Central memory CD8-positive, alpha-beta T cell (primary cell): ENCODE measurements at places on chromosomes 6 and 20.

GRCh38 chr20:62557999-62558408 lies 82.2 kb upstream of the GATA5 start:
- H3K4me1 ChIP-seq = peaks cover 5% of the 10 kb centered on the region
- peaks cover 68% of the 10 kb centered on the region for H3K27me3 ChIP-seq
- no peak for DNase-seq
- H3K27ac ChIP-seq = no peak overlapping the region
- H3K36me3 ChIP-seq = no peaks in the 10 kb centered on the region

GRCh38 chr6:7048894-7049293 lies 58.9 kb upstream of the RREB1 start:
- no peaks in the 10 kb centered on the region for H3K36me3 ChIP-seq
- H3K27ac ChIP-seq = no peak overlapping the region
- no peak overlapping the region for H3K4me3 ChIP-seq
- H3K4me1 ChIP-seq = no peaks in the 10 kb centered on the region

- no peaks in the 10 kb centered on the region for H3K4me1 ChIP-seq
- no peaks in the 10 kb centered on the region for H3K36me3 ChIP-seq
- no peak overlapping the region for H3K4me3 ChIP-seq
- no peak overlapping the region for H3K27ac ChIP-seq
- no peaks in the 10 kb centered on the region for H3K27me3 ChIP-seq
Measured at GRCh38 chr6:143966312-143966711, 41.7 kb downstream of the PLAGL1 start.

DNA sequence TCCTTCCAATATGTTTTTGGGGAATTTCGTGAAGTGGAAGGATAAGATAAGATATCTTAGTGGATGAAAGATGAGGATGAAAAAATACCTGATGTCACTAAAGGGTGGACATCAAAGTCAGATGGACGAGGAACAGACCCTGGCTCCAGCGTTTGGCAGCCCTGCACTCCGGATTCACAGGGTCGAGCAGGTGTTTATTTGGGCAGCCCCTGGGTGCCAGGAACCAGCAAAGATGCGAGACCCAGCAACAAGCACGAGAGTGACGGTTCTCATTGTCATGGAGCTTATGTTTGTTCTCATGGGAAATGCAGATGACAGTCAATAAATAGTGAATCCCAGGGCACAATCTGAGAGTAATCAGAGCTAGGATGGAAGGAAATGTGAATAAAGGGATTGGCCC lies 131.1 kb downstream of the PHACTR3 start:
- H3K36me3 ChIP-seq = no peaks in the 10 kb centered on the region
- H3K4me3 ChIP-seq = no peak overlapping the region
- no peak for DNase-seq
- H3K27me3 ChIP-seq = peaks cover 32% of the 10 kb centered on the region

DNA sequence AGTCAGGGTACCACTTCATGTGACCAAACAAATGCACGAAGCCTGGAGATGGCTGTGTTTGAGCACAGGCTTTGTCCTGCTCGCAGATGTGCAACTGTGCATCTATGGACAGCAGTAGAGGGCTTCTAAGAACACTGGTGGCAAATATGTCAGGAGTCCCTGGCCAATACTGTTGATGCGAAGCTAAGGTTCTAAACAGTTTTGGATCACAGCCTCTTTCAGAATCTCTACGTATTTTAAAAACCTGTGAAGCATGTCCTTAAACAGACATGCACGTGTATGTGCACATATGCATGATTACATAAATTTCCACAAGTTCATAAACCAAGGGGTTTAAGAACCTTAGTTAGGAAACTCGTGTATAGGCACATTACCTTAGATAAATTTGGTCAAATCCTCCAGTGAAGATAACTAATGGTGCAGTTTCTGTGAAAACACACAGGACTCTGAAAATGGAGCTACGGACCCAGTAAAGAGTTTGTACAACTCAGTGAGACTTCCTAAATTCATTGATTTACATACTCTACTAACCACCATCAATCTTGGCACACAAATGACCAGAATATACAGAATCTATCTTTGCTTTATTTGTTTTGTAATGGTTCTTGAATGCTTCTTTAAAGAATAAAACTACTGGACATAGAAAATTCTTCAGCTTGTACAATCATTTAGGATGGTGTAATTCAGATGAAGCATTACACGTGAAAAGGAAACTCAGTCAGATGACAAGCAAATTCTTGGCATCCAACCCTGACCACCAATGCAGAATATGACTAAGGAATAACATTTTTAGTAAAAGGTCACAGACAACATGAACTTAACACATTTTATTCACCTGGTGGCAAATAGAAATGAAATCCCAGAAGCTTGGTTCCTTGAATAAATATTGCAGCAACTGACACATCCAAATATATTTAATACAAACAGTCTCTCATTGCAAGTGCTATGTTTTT lies 27.4 kb downstream of the KCNQ5 start:
- no peak overlapping the region for H3K4me3 ChIP-seq
- no peak for DNase-seq
- H3K27ac ChIP-seq = no peak overlapping the region
- H3K36me3 ChIP-seq = no peaks in the 10 kb centered on the region
- no peaks in the 10 kb centered on the region for H3K27me3 ChIP-seq
- H3K4me1 ChIP-seq = peaks cover 13% of the 10 kb centered on the region

DNA sequence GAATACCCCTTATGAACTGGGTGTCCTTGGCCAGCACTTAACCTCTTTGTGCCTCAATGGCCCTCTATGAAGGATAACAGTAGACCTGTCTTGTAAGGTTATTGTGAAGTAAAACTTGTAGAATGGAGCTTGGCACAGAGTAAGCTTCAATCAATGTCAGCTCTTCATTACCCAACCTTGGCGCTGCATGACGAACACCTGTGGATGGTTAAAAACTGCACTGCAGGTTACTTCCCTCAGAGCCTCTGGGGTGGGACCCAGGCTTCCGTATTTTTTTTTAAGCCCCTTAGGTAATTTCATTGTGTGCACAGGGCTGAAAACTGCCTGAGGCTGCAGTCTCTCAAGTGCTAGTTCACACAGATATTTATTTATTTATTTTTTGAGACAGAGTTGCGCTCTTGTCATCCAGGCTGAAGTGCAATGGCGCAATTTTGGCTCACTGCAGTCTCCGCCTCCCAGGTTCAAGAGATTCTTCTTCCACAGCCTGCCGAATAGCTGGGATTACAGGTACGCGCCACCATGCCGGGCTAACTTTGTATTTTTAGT lies 42.8 kb upstream of the SLC23A2 start:
- no peak overlapping the region for H3K4me3 ChIP-seq
- H3K27ac ChIP-seq = no peak overlapping the region
- peaks cover 10% of the 10 kb centered on the region for H3K4me1 ChIP-seq
- H3K27me3 ChIP-seq = peaks cover 11% of the 10 kb centered on the region
- H3K36me3 ChIP-seq = peaks cover 4% of the 10 kb centered on the region
- DNase-seq = no peak

GRCh38 chr6:71294121-71294523 lies 5.5 kb downstream of the OGFRL1 start:
- H3K27me3 ChIP-seq = no peaks in the 10 kb centered on the region
- peaks cover 38% of the 10 kb centered on the region for H3K4me1 ChIP-seq
- no peak for DNase-seq
- no peak overlapping the region for H3K27ac ChIP-seq
- H3K36me3 ChIP-seq = peaks cover 26% of the 10 kb centered on the region
- no peak overlapping the region for H3K4me3 ChIP-seq

- H3K4me3 ChIP-seq = no peak overlapping the region
- no peaks in the 10 kb centered on the region for H3K36me3 ChIP-seq
- peaks cover 18% of the 10 kb centered on the region for H3K27me3 ChIP-seq
- no peak for DNase-seq
- no peaks in the 10 kb centered on the region for H3K4me1 ChIP-seq
- H3K27ac ChIP-seq = no peak overlapping the region
Measured at GRCh38 chr6:138289739-138290138, 71.4 kb upstream of the PBOV1 start.

- H3K27ac ChIP-seq = no peak overlapping the region
- DNase-seq = no peak
- no peaks in the 10 kb centered on the region for H3K36me3 ChIP-seq
- no peaks in the 10 kb centered on the region for H3K4me1 ChIP-seq
- peaks cover 43% of the 10 kb centered on the region for H3K27me3 ChIP-seq
- H3K4me3 ChIP-seq = no peak overlapping the region
Measured at GRCh38 chr20:4195499-4195898, 180.1 kb upstream of the RNF24 start.

DNA sequence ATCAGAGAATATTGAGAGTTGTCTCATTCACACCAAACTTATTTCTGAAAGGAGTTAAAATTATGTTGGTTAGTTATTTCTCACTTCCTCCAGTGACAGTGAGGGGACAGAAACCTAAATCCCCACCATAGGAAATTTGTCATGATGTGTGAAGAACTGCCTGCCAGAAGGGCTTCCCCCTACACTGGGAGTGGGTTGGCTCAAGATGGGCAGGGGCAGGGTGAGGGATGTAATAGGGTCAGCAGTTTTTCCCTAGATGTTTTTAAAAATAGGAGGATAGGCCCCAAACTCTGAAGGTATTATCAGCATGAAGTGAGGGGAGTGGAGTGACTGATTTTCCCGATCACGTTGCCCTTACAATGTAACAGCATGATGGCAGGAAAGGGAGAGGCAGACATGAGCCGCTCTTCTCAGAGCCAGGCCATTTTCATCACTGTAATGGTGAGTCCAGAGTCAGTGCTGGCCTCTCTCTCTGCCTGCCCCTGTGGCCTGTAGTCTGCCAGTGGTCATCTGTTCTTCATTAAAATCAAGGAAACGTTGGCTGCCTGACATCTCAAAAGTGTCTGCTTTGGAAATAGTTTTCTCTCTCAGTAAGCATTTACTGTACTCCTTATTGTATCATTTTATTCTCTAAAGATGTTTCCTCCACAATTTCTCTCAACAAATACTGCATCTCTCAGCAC lies 59.8 kb upstream of the SYNJ2 start:
- H3K4me1 ChIP-seq = no peaks in the 10 kb centered on the region
- peaks cover 11% of the 10 kb centered on the region for H3K36me3 ChIP-seq
- peak overlapping the region; percentile 42 for H3K27ac ChIP-seq

GRCh38 chr6:158545043-158545966 lies 14.6 kb upstream of the TMEM181 start:
- H3K27me3 ChIP-seq = peaks cover 56% of the 10 kb centered on the region
- H3K27ac ChIP-seq = no peak overlapping the region
- no peak for DNase-seq

DNA sequence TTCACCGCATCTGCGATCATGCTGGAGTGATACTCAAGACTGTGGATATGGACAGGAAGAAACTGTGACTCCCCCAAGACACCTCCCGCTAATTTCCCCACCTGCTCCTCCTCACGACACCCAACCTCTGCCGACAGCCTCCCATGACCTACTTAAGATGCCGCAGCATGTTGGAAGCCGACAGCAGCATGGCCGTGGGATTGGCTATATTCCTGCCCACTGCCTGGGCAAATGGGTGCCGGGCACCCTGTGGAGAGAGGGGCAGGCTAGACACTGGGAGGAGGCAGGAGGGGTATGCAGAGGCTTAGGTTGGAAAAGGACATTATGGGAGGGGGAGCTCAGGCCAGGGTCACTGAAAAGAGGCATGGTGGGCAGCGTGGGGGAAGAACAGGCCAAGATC lies 4.5 kb downstream of the IDH3B start:
- H3K4me3 ChIP-seq = no peak overlapping the region
- peaks cover 66% of the 10 kb centered on the region for H3K36me3 ChIP-seq
- peaks cover 35% of the 10 kb centered on the region for H3K4me1 ChIP-seq
- H3K27me3 ChIP-seq = no peaks in the 10 kb centered on the region

DNA sequence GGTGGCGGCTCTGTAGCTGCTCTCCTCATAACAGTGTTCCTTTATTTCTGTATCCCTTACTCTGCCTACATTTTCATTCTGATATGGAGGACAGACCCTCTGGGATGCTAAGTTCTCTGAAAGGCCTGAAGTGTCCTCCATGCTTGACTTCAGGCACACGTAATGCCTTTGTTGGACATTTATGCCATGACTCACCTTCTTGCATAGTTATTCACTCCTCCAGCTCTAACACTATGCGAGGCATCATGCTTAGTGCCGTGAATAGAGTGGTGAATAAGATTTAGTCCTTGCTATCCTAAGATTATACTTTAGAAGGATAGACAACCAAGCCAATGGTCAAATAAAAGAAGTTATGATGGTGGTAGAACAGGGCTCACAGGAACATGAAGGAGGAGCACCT lies 760.9 kb upstream of the FLRT3 start:
- H3K4me3 ChIP-seq = no peak overlapping the region
- H3K4me1 ChIP-seq = no peaks in the 10 kb centered on the region
- no peak for DNase-seq

GRCh38 chr6:150410906-150411305 lies 42.1 kb downstream of the IYD start:
- peaks cover 57% of the 10 kb centered on the region for H3K27me3 ChIP-seq
- H3K27ac ChIP-seq = no peak overlapping the region
- no peak overlapping the region for H3K4me3 ChIP-seq
- DNase-seq = no peak
